ENCODE measurements at places on chromosomes 3 and 15.

- peak; percentile 63 for DNase-seq
Measured at GRCh38 chr3:152508705-152509104, 240.0 kb downstream of the MBNL1 start.

DNA sequence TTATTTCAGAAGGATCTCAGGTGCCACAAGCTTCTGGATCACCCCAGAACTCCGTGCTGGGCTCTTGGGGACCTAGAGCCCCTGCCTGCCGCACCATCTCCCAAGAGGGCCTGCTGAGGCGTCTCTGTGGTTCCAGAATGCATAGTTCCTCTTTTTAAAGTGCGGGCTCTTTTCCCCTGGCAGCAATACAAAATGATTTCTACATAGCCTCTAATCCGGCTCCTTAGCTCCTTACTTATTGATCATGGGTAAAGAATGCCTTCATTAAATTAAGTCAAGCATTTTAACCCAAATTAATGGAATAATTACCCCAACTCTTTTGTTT is 121.9 kb downstream of the ATP10A start:
- DNase-seq, result no peak

DNA sequence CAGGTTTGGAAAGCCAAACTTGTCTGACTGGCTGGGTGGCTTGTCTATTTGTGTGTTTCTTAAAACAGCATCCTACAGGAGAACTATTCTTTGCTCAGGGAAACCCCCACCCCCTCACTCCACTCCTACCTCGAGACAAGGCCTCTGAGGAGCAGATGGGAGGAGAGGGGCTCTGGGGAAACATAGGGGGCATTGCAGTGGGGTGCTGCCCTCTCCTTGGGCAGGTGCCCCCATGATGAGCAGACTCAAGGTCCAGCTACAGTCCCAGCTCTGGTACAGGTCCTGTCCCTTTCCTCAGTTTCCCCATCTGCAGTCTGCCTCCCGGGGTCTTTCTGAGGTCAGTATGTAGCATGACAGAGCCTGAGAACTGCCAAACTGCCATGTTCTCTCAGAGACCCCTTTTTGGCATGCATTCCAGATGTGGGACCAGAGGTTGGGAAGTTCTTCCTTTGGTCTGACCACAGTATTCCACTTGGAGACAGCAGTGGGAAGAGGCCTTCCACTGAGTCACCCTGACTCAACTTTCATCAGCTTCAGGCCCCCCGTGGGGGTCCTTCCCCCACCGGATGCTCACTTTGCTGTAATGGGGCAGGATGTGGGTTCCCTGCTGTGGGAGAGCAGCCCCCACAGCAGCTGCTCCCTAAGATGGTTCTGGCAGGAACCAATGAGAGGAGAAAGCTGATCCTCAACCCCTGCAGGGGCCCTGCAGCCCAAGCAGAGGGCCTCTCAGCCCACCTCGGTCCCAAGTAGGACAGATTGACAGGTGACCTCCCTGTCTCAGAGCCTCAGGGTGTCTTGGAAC is 32.3 kb upstream of the CYP11A1 start:
- no peak for DNase-seq

DNA sequence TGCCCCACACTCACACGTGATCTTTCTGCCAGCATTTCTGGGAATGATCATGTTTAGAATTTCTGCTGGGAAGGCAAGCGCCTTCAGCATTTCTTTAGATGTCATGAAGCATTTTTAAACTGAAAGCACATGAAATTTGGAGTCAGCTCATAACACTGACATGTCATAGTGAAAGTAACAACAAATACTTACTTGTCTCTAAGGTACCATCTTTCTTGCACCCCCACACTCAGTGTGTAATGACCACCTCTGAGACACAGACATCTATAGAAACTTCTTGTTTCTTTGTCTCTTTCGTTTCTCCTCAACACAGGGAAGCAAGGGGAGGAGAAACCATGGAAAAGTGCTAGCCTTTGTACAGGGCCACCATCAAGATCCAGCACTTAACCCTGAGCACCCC is 171.7 kb downstream of the RORA start:
- no peak for DNase-seq

DNA sequence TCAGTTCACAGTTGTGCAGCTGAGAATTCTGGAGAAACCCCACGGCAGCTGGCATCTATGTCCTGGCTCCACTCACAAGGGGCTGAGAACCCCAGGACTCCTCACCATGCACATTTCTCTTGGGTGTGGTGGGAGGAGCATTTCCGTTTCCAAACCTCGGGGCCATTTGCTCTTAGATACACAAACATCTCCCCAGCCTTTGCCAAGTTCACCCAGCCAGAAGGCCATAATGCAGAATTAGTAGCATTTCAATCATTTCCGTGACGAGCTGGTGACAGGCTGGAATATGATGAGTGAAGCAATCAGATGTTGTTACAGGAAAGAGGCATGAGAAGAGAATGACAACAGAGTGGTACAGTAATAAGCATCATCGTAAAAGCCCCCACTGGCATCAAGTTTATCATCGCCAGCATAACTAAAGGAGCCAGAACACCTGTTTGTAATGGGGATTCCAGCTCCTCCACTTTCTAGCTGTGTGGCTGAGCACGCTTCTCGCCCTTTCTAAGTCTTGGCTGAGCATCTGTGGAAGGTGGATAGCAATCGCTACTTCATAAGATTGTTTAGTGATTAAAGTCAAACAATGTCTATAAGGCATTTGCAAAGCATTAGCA is 82.0 kb downstream of the LIPC start:
- DNase-seq, result no peak

DNA sequence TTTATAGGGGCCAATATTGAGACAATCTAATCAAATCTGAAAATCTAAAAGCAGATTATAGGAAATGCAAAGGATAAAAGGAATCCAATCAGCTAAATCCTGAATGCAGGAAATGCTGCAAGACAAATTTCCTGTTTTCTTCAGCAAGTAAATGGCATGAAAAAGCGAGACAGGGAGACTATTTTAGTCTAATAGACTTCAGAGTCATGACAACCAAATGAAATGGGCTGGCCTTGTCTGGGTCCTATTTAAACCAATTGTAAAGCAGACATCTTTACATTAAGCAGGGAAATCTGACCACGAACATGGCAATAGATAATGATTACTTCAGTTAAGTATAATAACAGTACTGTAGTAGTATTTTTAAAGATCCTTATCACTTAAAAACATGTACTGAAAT is 2.1 kb downstream of the DBR1 start:
- DNase-seq, result no peak

DNA sequence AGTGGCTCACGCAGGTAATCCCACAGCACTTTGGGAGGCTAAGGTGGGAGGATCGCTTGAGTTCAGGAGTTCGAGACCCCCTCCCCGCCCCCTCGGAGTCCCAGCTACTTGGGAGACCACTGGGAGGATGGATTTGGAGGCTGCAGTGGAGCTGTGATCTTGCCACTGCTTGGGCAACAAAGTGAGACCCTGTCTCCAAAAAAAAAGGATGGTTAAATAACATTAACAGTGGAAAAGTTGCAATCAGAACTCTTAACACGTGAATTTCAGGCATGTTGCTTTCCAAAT is 1.4 kb upstream of the TMEM87A start:
- no peak for DNase-seq

DNA sequence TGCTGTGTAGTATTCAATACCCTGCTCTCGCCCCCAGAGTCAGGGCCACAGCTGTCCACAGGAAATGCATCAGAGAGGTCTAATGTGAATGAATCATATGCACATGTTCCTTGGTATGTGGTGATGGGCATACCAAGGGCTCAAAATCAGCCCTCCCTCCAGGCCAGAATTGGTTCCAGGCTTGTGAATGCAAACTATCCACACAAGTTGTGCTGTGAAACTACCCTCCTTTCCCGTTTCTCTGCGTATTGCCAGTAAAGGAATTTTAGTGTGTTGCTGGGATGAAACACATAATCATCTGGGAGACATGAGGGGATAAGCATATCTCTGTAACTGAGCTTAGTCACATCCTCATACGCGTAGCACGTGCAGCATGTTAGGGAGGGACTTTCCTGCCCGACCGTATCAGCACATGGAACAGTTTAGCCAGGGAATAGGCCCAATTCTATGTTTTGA is 9.2 kb upstream of the MME start:
- DNase-seq, result no peak

DNA sequence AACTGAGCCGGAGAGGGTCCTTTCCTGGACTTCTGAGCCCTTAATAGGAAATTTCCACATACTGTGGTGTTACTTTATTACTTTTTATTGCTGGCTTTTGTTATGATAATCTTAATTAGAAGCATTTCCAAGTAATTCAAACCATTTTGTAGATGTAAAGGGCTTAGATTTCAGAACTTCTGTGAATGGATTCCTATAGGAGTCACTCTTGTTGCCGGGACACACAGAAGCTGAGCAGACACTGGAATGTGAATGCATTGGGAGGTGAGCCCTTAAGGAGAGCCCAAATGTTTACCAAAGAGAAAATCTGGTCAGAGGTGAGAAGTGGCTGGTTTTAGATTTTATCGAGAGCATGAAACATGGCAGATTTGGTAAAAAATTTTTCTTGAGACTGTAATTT is 87.4 kb downstream of the FNDC3B start:
- DNase-seq, result no peak

GRCh38 chr3:87122766-87123165 is 104.3 kb upstream of the CHMP2B start:
- no peak for DNase-seq

DNA sequence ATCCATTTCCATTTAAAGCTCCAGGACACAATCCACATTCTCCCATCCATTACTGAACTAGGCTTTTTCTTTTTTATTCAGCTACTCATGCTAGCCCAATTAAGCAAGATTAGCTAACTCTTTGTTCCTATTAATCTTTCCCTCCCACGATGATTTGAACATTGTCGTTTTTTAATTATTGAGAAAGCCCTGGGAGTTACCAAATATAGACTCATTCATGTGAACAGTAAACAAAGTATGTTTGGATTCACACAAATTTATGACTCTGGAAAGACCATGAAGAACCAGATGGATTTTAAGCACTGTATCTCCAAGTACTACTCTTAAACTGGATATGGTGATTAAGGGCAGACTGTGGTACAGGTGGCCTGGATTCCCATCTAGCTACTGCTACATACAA is 82.2 kb downstream of the STRIT1 start:
- DNase-seq, result no peak

- no peak for DNase-seq
Measured at GRCh38 chr3:112508860-112509259, 9.6 kb upstream of the BTLA start.

GRCh38 chr15:74272812-74273211 is 36.7 kb downstream of the CCDC33 start:
- DNase-seq, result no peak
